A172 (cell line): ENCODE measurements at places on chromosomes 16 and 17. TPM values are rescaled to one million over a fixed set of nuclear protein-coding genes. Genes with fewer than 3 reads are reported as not detected.

The CRISPLD2 gene
- 0.95 and 1.1 TPM in 2 replicates for total RNA-seq

The ALOX12 gene
- not detected in 2 replicates for total RNA-seq

The ST6GALNAC1 gene
- total RNA-seq: not detected in 2 replicates

The TBC1D3 gene
- total RNA-seq: not detected in 2 replicates

The SCN4A gene
- 0.02 TPM in 1 of 2 replicates, not detected in the other for total RNA-seq

The ITGAX gene
- 1.5 and 4.1 TPM in 2 replicates for total RNA-seq

The ALKBH5 gene
- 107 and 116 TPM in 2 replicates for total RNA-seq

The KRT16 gene
- 0.50 and 2.2 TPM in 2 replicates for total RNA-seq

The MYH13 gene
- total RNA-seq: not detected in 2 replicates

The ABCA9 gene
- total RNA-seq: 0.02 TPM in 1 of 2 replicates, not detected in the other

The ATXN7L3 gene
- 44.3 and 54.5 TPM in 2 replicates for total RNA-seq

The LRRC46 gene
- 0.62 and 1.6 TPM in 2 replicates for total RNA-seq

The HCRT gene
- total RNA-seq: not detected in 2 replicates

The RNF222 gene
- not detected in 2 replicates for total RNA-seq

The GUCY2D gene
- not detected in 2 replicates for total RNA-seq

The TEDC2 gene
- total RNA-seq: 33.2 and 48.6 TPM in 2 replicates

The NHLRC4 gene
- total RNA-seq: 0.34 TPM in 1 of 2 replicates, not detected in the other

The PLA2G10 gene
- not detected in 2 replicates for total RNA-seq

The KRT31 gene
- total RNA-seq: not detected in 2 replicates

The ENPP7 gene
- not detected in 2 replicates for total RNA-seq

The KRT20 gene
- total RNA-seq: not detected in 2 replicates

The SGCA gene
- total RNA-seq: 0.22 and 9.3 TPM in 2 replicates

The TRIM65 gene
- 32.7 and 41.4 TPM in 2 replicates for total RNA-seq

The CD300LB gene
- not detected in 2 replicates for total RNA-seq

The MYH8 gene
- total RNA-seq: not detected in 2 replicates

The PPP1R27 gene
- total RNA-seq: not detected in 2 replicates

The PYCARD gene
- not detected in 2 replicates for total RNA-seq
